ENCODE measurements at places on chromosomes 5 and 9.

DNA sequence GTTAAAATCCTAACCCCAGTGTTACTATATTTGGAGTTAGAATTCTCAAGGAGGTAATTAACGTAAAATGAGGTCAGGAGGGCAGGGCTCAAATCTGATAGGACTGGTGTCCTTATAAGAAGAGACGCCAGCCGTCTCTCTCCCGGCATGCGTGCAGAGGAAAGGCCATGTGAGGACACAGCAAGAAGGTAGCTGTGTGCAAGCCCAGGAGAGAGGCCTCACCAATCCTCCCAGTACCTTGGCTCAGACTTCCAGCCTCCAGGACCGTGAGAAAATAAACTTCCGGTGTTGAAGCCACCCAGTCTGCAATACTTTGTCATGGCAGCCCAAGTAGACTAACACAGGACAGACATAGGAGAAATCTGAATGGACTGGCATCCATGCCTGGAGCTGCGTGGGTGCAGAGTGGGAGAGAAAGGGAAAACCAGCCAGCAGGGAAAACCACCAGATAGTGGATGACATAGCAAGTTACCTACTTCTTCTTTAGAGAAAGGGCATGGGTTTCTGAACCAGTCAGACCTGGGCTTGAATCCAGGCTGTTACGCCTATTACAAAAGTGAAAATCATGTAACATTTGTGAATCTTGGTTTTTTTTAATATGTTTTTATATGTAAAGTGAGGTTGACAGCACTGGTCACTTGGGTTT, 89.2 kb downstream of the FSTL4 start:
- DNase-seq, result no peak

DNA sequence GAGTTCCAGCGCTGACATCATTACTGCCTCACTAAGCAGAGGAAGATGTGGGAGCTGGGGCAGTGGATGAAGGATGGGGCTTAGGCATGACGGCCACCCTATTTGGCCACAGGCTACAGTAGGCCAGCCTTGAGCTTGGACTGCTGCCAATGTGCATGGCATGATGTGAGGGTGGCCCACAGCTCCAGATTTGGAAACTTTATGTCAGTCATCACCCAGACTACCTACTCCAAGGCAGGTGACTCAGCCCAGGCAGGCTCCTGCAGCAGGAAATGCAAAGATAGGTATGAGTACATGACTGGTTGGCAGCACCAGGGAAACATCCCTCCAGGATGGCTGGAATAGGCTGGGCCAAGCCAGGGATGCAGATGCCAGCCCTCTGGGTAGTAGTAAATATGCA, 303.6 kb downstream of the SPOCK1 start:
- no peak for DNase-seq

- no peak for DNase-seq
Observed at GRCh38 chr5:96297867-96298266, 135.2 kb downstream of the PCSK1 start.

DNA sequence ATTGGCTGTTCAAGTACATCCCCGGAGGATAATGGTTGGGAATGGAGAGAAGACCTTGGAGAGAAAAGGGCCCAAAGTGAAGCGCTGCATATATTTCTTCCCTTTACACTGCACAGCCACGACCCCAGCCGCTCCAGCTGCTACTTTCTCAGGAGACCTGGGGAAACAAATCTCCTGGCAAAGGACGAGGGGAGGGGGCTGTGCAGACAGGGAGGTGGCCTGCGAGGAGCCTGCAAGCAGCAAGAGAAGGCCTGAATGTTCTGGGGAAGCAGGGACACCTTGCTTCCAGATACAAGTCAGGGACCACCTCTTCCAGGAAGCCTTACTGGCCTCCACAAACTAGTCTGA, 739 bp upstream of the PDLIM4 start:
- peak; percentile 3 for DNase-seq

DNA sequence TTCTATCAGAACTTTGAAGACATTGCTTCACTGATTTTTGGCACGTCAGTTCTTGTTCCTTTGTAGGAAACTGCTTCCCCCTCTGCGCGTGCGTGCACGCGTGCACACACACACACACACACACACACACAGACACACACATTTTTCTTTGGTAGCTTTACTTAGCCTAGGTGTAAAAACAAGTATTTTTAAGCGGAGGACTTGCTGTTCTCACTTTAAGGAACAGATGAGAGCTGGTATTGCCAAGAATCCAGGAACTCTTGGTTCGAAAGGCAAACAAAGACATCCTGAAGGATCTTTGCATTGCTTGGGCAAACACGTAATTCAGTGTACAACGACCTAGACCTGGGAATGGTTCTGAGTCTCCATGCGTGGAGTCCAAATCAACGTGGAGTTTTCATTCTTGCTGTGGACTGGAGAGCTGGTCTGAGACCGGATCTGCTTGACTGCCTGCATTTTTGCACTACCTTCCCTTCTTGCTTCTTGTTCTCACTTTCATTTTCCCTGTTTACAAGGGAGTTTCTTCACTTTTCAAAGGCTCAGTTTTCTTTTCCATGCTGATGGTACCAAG, 8.2 kb downstream of the TMEM268 start:
- peak; percentile 38 for DNase-seq

- no peak for DNase-seq
Observed at GRCh38 chr5:143641549-143642355, 170.2 kb upstream of the HMHB1 start.
